Peyer's patch (tissue), 4 donors: ENCODE measurements at places on chromosomes 2 and 18. TPM values are rescaled to one million over a fixed set of nuclear protein-coding genes. Genes with fewer than 3 reads are reported as not detected.

DNA sequence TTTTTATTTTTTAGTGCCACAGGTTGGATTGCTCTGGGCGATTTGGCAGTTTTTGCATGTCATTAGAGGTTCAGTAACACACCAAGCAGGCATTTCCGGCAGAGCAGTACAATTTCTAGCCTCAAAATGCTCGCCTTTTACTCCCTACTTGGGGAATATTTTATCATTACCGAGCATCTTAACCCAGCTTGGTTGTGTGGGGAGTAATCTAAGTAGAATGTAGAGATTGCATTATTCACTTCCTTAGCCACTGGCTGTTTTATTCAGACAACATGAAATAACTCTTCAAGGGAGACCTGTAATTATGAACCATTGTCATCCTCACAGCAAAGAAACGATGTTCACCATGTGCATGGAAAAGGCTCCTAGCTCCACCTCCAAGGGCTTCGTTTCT is 13.1 kb downstream of the GRP start:
- no peaks in the 10 kb centered on the region for H3K4me1 ChIP-seq
- no peak overlapping the region for H3K27ac ChIP-seq
- no peaks in the 10 kb centered on the region for H3K36me3 ChIP-seq
- no peak overlapping the region for H3K4me3 ChIP-seq

DNA sequence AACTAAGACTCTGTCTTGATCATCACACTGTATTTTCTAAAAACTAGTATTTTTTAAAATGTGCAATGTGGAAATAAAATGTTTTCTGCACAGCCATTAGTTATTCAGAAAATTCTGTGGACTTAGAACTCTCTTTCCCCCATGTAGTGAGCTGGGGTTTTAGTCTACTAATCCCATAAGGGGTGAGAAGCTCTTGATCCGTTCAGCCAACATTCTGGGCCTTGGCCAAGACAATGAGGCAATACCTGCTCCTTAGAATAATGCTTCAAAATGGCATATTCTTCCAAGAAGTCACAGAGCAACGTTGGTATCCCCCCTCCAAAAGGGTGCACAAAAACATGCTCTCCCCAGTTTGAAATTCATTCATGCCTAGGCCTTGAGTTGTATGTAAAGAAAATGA is 4.0 kb downstream of the REEP1 start:
- H3K27me3 ChIP-seq: peaks cover 9% of the 10 kb centered on the region
- H3K36me3 ChIP-seq: no peaks in the 10 kb centered on the region
- H3K4me3 ChIP-seq: no peak overlapping the region
- H3K4me1 ChIP-seq: peaks cover 17% of the 10 kb centered on the region

GRCh38 chr2:157305723-157306110 is 19.9 kb downstream of the ERMN start:
- DNase-seq: no peak
- no peak overlapping the region for H3K27ac ChIP-seq
- H3K4me1 ChIP-seq: no peaks in the 10 kb centered on the region
- no peak overlapping the region for H3K4me3 ChIP-seq

DNA sequence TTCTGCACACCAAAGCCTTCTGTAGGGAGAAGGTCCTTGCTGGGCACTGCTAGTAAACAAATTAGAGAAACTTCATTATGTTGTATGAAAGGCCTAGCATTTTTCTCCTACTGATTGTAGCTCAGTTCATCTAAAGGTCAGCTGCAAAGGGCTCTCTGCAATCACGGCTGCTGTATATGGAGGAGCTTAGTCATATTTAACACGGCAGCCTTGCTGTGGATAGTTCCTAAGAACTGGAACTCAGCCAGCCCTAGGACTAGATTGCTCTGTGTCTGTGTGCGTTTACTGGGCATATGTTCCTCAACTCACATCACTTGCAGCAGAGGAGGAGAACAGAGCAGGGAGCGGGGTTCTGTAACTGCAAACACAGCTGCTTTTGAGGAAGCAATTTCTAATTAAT is 1103.9 kb upstream of the KLHL29 start:
- H3K4me1 ChIP-seq: no peaks in the 10 kb centered on the region
- H3K4me3 ChIP-seq: no peak overlapping the region
- no peak for DNase-seq
- H3K36me3 ChIP-seq: no peaks in the 10 kb centered on the region
- H3K27me3 ChIP-seq: no peaks in the 10 kb centered on the region

DNA sequence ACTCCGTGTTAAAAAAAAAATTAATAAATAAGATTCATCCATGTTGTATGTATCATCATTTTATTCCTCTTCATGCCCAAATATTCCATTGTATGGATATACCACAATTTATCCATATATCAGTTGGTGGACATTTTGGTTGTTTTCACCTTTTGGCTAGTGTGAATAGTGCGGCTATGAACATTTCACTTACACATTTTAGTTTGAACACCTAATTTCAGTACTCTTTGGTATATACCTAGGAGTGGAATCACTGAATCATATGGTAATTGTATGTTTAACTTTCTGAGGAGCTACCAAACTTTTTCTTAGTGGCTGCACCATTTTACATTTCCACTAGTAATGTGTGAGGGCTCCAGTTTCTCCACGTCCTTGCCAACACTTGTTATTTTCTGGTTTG is 20.0 kb downstream of the CDCA7 start:
- no peak overlapping the region for H3K27ac ChIP-seq
- no peak overlapping the region for H3K4me3 ChIP-seq
- DNase-seq: no peak
- H3K27me3 ChIP-seq: no peaks in the 10 kb centered on the region

- H3K4me1 ChIP-seq: no peaks in the 10 kb centered on the region
- no peak overlapping the region for H3K27ac ChIP-seq
Measured at GRCh38 chr2:176291335-176291734, 22.1 kb downstream of the MTX2 start.

DNA sequence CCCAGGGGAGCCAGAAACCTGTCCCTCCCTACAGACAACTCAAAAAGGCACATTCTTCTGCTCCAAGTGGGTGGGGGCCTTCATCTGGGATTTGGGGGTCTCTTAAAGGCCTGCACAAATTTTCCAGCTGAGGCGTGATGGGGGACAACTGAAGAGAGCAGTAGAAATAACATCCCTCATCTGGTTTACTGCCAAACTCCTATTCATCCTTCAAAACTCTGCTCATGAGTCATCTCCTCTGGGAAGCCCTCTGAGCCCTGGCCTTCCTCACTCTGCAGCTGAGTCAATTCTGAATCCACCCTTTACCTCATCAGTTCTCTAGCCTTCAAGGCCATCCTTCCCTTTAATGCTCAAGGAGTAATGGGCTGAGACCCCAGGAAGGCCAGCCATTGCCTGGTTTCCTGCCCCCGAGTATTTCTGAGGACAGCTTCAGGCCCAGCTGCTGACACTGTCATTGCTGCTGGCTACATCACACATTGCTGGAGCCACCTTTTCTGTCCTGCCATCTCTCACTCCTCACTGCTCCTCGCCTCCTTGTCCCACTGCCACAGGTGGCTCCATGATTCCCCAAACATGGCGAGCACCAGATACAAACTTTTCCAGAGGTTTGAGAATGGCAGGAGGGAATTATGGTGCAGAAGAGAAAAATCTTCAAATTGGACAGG is 32.2 kb upstream of the GLI2 start:
- no peaks in the 10 kb centered on the region for H3K27me3 ChIP-seq
- H3K4me3 ChIP-seq: no peak overlapping the region
- no peaks in the 10 kb centered on the region for H3K4me1 ChIP-seq
- H3K36me3 ChIP-seq: no peaks in the 10 kb centered on the region
- no peak for DNase-seq
- H3K27ac ChIP-seq: no peak overlapping the region

DNA sequence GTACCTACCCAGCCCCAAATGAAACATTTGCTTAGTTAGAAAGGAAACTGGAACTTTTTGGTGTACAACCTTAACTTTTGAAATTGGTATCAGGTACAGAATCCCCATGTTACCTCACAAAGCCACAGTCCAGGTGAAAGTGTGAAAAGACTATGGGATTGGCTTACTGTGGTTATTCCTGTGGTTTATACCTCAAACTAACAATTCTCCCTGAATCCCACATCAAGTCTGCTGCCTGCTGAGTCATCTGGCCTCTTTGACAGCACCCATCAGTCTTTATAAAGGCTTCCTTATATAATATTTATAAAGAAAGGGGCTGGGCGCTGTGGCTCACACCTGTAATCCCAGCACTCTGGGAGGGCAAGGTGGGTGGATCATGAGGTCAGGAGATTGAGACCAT is 164.6 kb downstream of the TMEM247 start:
- no peaks in the 10 kb centered on the region for H3K27me3 ChIP-seq
- no peak for DNase-seq
- no peaks in the 10 kb centered on the region for H3K36me3 ChIP-seq
- H3K4me1 ChIP-seq: no peaks in the 10 kb centered on the region
- H3K4me3 ChIP-seq: no peak overlapping the region

The CROCC2 gene
- total RNA-seq: not detected
